ENCODE measurements at places on chromosomes 2 and 18. TPM values are rescaled to one million over a fixed set of nuclear protein-coding genes. Genes with fewer than 3 reads are reported as not detected.

PRKAG3 gene
- 0.25 TPM for total RNA-seq

AGXT gene
- total RNA-seq = 0.24 TPM

LTBP1 gene
- 39.6 TPM for total RNA-seq

NAPG gene
- total RNA-seq = 33.5 TPM

RAB17 gene
- total RNA-seq = 3.2 TPM

PDK1 gene
- total RNA-seq = 18.7 TPM

CXCR2 gene
- not detected for total RNA-seq

NT5DC4 gene
- total RNA-seq = 2.8 TPM

STON1 gene
- 5.7 TPM for total RNA-seq
